NCI-H2227 treated with DMSO at 0.1 percent for 48 hours (cell line): ENCODE measurements at places on chromosomes 12 and 14.
A peak's percentile ranks its signal among the peaks of the same experiment; 100 is the strongest.

DNA sequence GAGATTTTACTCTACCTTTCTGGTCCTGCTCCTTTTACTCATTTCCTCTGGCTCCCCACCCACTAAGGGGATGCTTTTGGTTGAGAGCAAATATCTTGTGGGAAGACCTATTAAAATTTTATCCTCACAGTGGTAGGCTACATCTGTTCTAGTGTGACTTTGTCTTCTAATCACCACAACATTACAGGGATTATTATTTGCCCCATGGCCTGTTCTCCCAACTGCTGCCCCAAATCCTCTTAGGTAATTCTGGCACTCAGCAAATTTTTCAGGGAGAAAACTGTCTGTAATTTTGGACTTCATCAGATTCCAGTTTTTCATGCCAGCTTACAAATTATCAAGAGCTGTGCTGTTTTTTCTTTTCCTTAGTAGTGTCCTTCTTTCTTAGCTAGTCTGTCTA, 172.3 kb downstream of the GPHN start:
- DNase-seq, result no peak

GRCh38 chr14:76537906-76538647, 162.1 kb downstream of the ESRRB start:
- no peak for DNase-seq

- DNase-seq, result peak; percentile 51
These were observed 4.3 kb downstream of the TTC6 start for GRCh38 chr14:37599507-37600368.

- no peak for DNase-seq
These were observed 45.7 kb downstream of the DICER1 start for GRCh38 chr14:95111507-95112164.

- no peak for DNase-seq
These were observed 10.1 kb downstream of the NUDT4 start for GRCh38 chr12:93387780-93388179.

GRCh38 chr12:4610481-4610880, 38.4 kb downstream of the AKAP3 start:
- DNase-seq, result no peak
